Activated naive CD8-positive, alpha-beta T cell treated with anti-CD3 and anti-CD28 coated beads, Interleukin-2, amount 10 ng/mL, durations not matched to agents 7 days and 5 days (primary cell): ENCODE measurements at places on chromosomes 2 and 18. TPM values are rescaled to one million over a fixed set of nuclear protein-coding genes. Genes with fewer than 3 reads are reported as not detected.

The CYP26B1 gene
- total RNA-seq = not detected

The FBXO36 gene
- 1.8 TPM for total RNA-seq

The STARD6 gene
- total RNA-seq = not detected

The ERBB4 gene
- total RNA-seq = not detected

The TUBB8B gene
- total RNA-seq = not detected

The SKA1 gene
- total RNA-seq = 25.6 TPM

The B3GNT7 gene
- total RNA-seq = 0.37 TPM

The LOXL3 gene
- 0.42 TPM for total RNA-seq
